Thymus (tissue), 14 donors: ENCODE measurements at places on chromosomes 12 and 14.

- H3K4me1 ChIP-seq = peaks cover 31% of the 10 kb centered on the region
- no peaks in the 10 kb centered on the region for H3K27me3 ChIP-seq
- no peak overlapping the region for H3K4me3 ChIP-seq
These were observed 68.6 kb downstream of the RESF1 start for GRCh38 chr12:32027684-32028365.

DNA sequence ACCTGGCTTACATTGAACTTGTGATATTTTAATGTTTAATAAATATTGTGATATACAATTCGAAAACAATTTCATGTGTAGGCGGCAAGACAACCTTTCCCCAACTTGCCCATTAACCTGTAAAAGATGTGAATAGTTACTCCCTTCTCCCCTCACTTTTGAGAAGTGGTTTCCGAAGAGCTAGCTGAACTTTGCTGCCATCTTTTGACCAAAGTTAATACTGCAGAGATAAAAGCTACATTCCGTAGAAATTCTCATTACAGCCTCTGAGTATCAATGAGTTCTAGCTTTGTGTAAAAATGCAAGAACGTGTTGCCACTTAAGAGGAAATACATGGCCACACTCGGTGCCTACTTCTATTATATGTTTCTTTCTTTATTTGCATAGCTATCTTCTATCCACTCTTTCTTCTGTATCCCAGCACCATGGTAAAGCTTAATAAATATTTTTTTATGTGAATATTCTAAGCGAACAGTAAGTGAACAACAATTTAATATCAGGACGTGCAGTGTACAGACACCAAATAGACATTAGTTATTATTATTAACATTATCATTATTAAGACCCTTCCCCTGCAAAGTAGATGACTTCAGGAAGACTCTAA lies 105.1 kb upstream of the TMEM260 start:
- H3K4me3 ChIP-seq = no peak overlapping the region
- DNase-seq = peak; percentile 51
- no peak overlapping the region for H3K27ac ChIP-seq
- H3K27me3 ChIP-seq = no peaks in the 10 kb centered on the region
- no peaks in the 10 kb centered on the region for H3K4me1 ChIP-seq

- no peak overlapping the region for H3K27ac ChIP-seq
- no peaks in the 10 kb centered on the region for H3K4me1 ChIP-seq
- H3K27me3 ChIP-seq = no peaks in the 10 kb centered on the region
- H3K4me3 ChIP-seq = no peak overlapping the region
- no peak for DNase-seq
These were observed 246.6 kb downstream of the TMEM132D start for GRCh38 chr12:129657179-129657578.

DNA sequence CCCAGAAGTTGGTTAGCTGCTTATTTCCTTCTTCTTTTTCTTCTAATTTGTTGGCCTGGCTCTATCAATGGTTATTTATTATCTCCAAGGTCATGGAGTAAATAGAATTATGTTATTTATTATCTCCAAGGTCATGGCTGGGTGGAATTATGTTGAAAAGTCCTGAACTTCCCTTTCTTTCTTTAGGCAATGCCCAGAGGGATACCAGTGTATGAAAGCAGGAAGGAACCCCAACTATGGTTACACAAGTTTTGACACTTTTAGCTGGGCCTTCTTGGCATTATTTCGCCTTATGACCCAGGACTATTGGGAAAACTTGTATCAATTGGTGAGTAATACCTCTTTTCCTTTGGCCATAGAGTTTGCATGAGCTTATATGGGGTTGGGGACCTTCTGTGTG lies 111.6 kb downstream of the SCN8A start:
- H3K36me3 ChIP-seq = no peaks in the 10 kb centered on the region
- DNase-seq = no peak
- H3K4me3 ChIP-seq = no peak overlapping the region
- no peaks in the 10 kb centered on the region for H3K4me1 ChIP-seq
- H3K27ac ChIP-seq = no peak overlapping the region

DNA sequence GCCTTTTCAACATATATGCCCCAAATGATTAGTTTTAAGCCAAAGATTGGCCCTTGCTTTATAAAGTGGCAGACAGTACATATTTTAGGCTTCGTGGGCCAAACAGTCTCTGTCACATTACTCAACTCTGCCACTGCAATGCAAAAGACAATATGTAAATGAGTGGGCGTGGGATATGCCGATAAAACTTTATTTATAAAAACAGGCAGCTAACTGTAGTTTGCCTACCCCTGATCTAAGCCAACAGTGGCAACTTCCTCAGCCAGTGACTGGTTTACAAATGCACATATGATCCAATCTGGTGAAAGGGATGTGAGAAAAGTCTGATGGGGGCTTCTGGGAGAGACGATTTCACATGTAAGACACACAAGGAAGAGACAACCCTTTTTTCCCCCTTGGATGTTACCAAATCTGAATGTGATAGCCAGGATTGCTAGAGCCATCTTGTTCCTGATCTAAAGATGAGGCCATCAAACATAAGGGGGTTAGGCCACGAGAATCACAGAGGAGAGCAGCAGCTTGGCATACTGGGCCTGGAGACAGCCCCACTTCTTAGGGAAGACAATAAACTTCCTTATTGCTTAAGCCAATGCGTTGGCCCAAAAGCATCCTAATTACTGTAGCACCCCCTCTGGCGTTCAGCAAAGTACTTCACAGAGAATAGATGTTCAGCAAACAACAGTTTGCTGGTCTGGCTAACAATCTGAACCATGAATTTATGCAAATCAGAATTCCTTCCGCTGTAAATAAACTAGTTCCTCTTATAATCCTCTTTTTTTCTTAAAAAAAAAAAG lies 75.2 kb upstream of the TMCC3 start:
- H3K4me1 ChIP-seq = no peaks in the 10 kb centered on the region
- H3K27me3 ChIP-seq = no peaks in the 10 kb centered on the region
- no peak for DNase-seq

GRCh38 chr12:125645724-125646123 lies 580.5 kb downstream of the AACS start:
- H3K4me1 ChIP-seq = no peaks in the 10 kb centered on the region
- H3K27ac ChIP-seq = no peak overlapping the region
- DNase-seq = no peak
- H3K4me3 ChIP-seq = no peak overlapping the region
- no peaks in the 10 kb centered on the region for H3K27me3 ChIP-seq

- peak; percentile 70 for DNase-seq
- peaks cover 58% of the 10 kb centered on the region for H3K4me1 ChIP-seq
- no peaks in the 10 kb centered on the region for H3K36me3 ChIP-seq
- H3K4me3 ChIP-seq = no peak overlapping the region
These were observed 20.4 kb downstream of the CCDC88C start for GRCh38 chr14:91396959-91397815.

GRCh38 chr12:64582114-64582513 lies 28.2 kb upstream of the RASSF3 start:
- H3K27me3 ChIP-seq = no peaks in the 10 kb centered on the region
- no peaks in the 10 kb centered on the region for H3K36me3 ChIP-seq
- no peak for DNase-seq
- H3K4me1 ChIP-seq = peaks cover 7% of the 10 kb centered on the region
- H3K27ac ChIP-seq = no peak overlapping the region
- no peak overlapping the region for H3K4me3 ChIP-seq

DNA sequence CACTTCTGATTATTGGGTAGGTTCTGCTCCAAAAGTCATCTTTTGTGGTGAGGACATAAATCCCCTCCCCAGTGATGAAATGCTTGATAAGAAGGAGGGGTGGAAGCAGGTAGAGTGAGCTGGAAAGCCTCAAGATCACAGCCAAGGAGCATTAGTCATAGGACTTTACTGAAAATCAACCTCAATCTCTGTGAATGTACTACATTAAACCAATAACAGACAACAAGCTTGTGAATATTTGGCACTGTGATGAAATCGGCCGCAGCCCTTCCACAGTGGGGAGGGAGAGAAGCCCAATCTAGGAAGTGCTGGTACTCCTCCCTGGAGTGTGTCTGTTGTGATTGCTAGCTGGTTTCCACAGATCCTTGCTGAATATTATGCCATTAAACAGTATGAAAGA lies 41.2 kb upstream of the PTCSC3 start:
- DNase-seq = no peak
- H3K27me3 ChIP-seq = no peaks in the 10 kb centered on the region
- H3K4me3 ChIP-seq = no peak overlapping the region
- H3K27ac ChIP-seq = no peak overlapping the region

GRCh38 chr14:91897106-91897701 lies 29.9 kb upstream of the TC2N start:
- no peak for DNase-seq
- H3K27ac ChIP-seq = no peak overlapping the region
- H3K27me3 ChIP-seq = no peaks in the 10 kb centered on the region
- no peaks in the 10 kb centered on the region for H3K36me3 ChIP-seq

DNA sequence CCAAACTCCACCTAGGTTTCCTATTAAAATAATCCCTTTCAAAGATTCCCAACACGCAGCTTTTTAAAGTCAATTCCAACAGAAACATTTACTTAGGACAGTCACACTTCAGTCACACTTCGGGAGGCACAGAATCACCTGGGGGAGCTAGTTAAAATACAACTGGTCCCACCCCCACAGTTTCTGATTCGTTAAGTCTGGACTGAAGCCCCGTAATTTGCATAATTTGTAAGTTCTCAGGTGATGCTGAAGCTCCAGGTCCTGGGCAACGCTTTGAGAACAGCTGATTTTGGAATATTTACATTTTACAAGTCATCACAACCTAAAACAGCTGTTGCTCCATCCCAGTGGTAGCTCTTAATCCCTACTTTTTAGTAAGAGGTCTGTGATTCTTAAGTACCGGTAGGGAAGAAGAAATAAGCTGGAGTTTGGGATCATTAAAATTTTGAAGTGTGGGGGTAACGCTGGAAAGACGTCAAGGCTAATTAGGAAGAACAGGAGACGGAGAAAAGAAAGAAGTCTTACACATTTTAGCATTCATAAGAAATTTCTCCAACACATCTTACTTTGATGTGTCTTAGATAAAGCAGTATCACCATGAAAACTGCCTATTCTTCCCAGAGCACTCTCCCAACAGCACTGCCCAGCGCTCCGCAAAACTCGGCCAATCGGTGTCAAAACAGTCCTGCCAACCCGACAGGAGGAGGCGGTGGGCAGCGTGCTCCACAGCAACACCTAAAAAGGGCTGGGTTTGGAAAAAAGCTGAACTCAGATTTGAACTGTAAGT lies 1.1 kb downstream of the IPO8 start:
- no peaks in the 10 kb centered on the region for H3K36me3 ChIP-seq
- DNase-seq = no peak
- H3K4me3 ChIP-seq = peak overlapping the region; percentile 95
- peaks cover 21% of the 10 kb centered on the region for H3K4me1 ChIP-seq

DNA sequence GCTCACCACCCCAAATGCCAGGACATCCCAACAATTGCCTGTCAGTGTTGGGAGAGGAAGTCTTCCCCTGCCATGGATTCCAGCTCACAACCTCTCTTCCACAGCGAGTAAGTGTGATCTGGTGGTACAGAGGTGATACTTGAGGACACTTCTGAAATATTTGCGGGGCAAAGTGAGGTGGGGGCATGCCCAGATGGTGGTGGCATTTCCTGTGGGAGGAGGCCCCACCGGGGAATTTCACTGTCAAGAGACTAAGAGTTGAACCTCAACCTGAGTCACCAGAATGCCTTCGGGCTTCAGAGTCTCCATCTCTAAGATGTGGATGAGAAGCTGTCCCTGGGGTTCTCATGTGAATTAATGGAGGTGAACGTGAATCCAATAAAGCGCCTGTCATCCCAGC lies 122.3 kb upstream of the RFLNA start:
- DNase-seq = no peak
- H3K4me1 ChIP-seq = no peaks in the 10 kb centered on the region
- H3K4me3 ChIP-seq = no peak overlapping the region
- H3K27ac ChIP-seq = no peak overlapping the region
- H3K27me3 ChIP-seq = no peaks in the 10 kb centered on the region
- no peaks in the 10 kb centered on the region for H3K36me3 ChIP-seq

- no peak for DNase-seq
- no peaks in the 10 kb centered on the region for H3K27me3 ChIP-seq
- H3K4me3 ChIP-seq = no peak overlapping the region
- no peak overlapping the region for H3K27ac ChIP-seq
These were observed 14.0 kb upstream of the C12orf71 start for GRCh38 chr12:27096420-27096819.
